ENCODE measurements at places on chromosomes 13 and 19.
A peak's percentile ranks its signal among the peaks of the same experiment; 100 is the strongest.

DNA sequence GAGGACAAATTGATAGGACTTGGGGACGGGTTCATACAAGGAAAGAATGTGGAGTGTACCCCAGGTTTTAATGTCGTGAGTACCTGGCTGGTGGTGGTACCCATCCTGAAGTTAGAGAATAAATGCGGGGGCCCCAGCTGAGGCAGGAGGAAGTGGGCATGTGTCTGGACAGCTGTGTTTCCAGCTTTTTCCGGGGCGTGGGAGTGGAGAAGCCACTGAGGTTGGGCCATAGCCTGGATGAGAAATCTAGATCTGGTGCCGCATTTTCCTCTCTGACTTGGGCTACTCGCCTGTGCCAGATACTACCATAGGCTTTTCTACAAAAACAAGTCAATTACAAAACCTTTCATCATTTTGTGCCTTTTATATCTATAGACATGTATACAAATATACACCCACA, 147.4 kb downstream of the STK24 start:
- no peak for DNase-seq

- DNase-seq: no peak
These were observed 9.2 kb downstream of the GJA3 start for GRCh38 chr13:20151612-20152011.

DNA sequence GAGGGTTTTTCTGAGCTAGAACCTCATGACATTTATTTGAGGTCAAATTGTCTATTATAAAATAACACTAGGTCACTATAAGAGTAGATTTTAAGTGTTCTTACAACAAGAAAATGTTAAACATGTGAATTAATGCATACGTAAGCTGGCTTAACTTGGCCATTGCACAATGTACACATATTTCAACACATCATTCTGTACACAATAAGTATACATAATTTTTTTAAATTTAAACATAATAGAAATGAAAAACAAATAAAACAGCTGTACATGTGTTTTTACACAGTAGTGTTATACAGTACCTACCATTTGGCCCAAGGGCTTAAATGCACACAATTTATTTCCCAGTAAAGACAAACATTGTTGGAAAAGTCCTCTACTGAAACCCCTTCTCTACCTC, 269.9 kb downstream of the DACH1 start:
- DNase-seq: no peak

DNA sequence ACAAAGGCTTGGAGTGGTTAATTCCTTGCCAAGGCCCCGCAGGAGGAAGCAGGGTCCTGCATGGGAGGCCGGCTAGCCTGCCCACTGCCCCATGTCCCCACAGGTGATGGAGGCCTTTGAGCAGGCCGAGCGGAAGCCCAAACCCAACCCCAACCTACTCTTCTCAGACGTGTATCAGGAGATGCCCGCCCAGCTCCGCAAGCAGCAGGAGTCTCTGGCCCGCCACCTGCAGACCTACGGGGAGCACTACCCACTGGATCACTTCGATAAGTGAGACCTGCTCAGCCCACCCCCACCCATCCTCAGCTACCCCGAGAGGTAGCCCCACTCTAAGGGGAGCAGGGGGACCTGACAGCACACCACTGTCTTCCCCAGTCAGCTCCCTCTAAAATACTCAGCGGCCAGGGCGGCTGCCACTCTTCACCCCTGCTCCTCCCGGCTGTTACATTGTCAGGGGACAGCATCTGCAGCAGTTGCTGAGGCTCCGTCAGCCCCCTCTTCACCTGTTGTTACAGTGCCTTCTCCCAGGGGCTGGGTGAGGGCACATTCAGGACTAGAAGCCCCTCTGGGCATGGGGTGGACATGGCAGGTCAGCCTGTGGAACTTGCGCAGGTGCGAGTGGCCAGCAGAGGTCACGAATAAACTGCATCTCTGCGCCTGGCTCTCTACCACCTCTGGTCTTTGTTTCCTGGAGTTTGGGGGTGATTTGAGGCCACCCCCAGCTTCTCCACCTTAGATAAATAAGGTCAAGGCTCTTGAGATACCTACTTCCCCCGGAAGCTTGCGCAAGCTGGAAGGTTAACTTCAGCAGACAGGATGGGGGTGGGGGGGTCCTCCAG, 2.6 kb downstream of the B3GNT8 start:
- DNase-seq: no peak

DNA sequence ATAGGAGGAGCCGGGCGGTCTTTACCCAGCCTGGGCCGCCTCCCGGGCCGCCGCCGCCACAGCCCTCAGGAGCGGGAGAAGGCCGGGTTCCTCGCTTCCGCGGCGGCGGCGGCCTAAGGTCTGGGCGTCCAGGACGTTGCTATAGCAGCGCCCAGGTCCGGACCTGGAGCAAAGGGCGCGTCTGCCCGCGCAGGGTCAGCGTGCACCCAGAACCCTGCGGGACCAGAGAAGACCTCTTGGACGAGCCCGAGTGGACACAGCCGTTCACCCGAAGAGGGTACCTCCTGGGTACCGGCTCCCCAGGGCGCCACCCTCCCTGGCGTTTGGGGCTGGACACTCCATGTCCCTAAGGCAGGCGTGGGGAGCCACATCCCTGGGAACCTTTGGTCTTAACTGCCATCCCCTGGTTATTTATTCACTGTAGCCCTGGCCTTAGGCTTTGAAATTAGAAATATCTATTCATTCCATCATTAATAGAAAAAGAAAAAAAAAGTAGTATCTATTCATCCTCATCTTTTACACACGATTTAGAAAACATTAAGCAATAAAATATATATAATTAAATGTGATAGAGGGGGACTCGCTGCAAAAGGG, 2.4 kb downstream of the DZIP1 start:
- peak; percentile 43 for DNase-seq

DNA sequence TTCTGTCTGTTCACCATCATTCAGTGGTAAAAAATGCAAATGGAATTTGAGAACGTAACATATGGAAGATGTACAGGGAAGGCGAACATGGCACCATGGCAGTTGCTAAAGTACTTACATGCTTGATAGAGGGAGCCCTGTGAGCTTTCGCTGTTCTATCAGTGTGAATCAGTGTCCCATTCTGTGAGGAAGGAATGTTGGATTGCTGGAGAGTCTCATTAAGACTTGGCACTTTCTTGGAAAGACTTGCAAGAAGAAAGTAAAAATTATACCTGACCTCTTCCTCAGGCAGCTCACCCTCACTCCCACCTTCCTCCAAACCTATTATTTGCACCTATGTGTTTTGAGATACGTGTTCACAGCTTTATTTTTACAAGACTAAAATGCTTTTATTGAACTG, 43.5 kb downstream of the FREM2 start:
- DNase-seq: no peak

GRCh38 chr19:8336072-8336569, 6.9 kb downstream of the KANK3 start:
- no peak for DNase-seq

DNA sequence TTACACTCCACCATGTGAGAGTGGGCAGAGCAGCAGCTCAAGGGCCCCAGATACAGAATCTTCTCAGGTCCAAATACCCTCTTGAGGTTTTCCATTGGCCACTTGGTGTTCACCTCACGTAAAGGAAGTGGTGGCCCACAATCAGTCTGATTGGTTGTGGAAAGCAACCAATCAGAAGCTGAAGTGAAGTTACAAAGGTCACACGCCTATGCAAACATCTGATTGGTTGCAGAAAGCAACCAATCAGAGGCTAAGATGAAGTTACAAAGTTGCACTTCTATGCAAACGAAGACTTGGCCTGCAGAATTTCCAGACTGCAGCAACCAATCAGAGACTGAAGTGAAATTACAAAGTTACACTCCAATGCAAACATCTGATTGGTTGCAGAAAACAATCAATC, 14.3 kb upstream of the TM9SF2 start:
- no peak for DNase-seq
